ENCODE measurements at places on chromosomes 5 and 9.
A peak's percentile ranks its signal among the peaks of the same experiment; 100 is the strongest.

DNA sequence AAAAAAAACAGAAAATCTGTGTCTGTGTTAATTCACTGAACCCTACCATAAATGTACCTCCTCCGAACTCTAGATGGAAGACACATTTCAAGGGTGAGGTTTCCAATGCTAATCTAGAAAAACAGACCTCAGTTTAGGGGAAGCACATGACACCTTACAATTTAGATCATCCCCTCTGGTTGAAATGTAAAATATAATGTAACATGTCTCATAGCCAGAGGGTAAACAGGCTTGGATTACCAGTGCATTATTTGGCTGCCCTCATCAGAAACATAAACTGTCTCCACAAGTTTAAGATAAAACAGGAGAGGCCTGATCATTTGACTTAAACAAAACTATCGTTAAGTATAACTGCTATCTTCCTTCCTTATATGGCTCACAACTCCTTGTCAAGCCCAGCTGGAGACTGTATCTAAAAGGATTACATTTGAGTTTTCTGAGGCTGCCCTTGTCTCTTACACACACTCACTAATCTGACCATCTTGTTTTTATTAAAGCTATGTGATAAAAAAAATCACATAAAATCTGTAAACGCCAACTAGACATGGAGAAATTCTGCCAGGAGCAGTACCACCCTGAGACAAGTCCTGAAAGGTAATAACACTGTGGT lies 105.7 kb downstream of the LURAP1L start:
- DNase-seq, result no peak

DNA sequence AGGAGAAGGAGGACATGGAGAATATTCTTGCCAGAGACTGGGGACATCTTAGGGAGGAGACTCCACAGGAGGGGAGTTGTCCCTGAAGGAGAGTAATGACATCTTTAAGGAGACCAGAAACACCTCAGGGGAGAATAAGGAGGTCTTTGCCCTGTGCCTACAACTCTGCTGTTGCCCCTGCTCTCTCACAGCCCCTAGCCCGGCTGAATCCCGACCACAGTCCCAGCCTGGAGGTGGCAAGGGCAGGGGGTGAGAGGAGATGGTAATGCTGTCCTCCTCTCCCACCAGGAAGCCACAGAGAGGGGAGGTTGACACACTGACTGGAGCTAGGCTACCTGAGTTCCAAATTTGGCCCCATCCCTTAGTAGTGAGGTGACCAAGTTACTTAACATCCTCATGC lies 30.2 kb upstream of the ENHO start:
- DNase-seq, result no peak

DNA sequence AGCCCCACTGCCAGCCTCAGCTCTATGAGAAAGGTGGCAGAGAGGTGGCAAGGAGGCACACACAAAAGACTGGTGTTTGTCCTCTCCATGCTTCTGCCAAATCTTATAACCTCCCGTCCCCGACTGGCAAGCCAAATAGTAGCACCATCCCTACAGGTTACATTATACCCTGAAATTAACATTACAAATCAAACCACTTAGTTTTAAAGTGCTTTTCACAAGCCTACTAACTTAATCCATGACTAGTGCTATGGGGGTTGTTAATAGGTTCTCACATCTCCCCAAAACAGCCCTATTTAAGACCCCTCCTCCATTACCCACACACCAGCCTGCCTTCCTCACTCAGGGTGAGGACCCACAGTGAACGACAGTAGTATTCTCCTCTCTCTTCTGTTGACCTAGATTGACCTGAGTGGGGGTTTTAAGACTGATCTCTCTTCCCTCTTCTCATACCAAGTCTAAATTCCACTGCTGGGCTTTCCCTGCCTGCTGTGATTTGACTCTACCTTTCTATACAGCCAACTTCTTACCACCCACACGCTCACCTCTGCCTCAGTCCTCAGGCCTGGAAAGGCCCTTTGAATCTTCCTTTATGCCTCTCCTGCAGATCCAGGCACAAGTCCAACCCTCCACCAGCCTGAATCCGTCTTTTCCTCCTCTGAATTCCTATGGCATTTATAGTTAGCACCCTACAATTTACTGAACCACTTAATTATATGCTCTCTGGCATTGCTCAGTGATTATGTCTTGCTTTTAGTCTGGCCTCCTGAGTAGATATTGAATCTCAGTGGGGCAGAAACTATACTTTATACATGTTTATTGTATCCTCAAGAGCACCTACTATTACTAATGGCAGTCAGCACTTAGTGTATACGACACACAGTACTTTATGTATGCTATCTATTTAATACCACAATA lies 116.1 kb downstream of the TMEM174 start:
- DNase-seq, result no peak

- DNase-seq, result no peak
Observed at GRCh38 chr5:78610163-78610583, 38.4 kb downstream of the LHFPL2 start.

DNA sequence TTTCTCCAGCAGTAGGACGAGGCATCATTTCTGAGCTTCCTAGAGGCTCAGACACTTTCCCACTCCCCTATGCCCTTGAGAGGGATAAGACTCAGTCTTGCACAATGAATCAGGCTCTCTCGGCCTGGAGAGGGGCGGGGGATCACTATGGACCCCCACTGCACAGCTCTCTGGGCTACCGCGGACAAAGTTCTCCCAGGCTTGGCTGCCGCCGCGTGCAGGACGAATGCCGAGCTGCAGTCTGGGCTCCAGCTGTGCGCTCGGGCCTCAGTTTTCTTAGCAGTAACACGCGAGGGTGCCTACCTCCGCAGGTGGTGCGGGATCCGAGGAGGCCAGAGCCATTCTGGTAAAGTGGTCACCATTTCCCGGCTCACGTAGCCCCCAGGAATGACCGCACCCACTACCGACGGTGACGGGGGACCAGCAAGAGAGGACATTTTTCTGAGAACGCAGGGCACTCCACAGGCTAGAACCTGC lies 3.4 kb upstream of the MYORG start:
- DNase-seq, result no peak

- no peak for DNase-seq
Observed at GRCh38 chr9:114743446-114743845, 61.5 kb upstream of the TEX48 start.

DNA sequence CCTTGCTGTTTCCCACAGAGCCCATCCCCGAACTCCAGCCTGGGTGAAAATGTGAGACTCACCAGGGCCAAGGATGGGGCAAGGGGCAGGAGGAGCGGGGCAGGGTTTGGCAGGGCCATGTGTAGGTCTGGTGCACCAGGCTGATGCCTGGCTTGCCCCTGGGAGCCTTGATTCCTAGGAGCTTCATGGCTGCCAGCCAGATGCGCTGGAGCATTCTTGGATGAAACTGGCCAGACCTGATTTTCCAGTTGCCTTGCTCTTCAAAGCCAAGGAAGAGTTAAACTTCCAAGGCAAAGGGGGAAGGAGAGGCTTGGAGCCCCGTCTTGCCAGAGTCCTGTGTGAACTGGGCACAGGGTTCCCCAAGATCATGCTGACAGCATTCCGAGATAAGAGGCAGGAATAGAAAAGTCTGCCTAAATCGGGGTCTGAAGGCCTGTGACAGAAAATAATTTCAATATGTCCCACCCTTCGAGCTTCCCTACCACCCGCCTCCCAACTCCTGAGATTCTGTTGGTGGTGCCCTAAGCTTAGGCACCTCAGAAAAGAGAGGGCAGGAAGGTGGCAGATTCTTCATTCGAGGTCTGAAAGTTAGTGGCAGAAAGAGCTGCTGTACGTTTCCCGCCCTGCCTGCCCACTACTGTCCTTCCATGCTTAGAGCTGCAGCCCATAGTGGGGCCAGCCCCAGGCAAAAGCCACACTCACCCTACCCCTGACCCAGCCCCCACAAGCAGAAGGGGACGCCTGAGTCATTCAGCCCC lies 20.4 kb downstream of the FAT2 start:
- no peak for DNase-seq

- no peak for DNase-seq
Observed at GRCh38 chr5:83256091-83256780, 178.9 kb downstream of the XRCC4 start.

GRCh38 chr5:131379723-131380122 lies 115.9 kb downstream of the CDC42SE2 start:
- DNase-seq, result peak; percentile 68

DNA sequence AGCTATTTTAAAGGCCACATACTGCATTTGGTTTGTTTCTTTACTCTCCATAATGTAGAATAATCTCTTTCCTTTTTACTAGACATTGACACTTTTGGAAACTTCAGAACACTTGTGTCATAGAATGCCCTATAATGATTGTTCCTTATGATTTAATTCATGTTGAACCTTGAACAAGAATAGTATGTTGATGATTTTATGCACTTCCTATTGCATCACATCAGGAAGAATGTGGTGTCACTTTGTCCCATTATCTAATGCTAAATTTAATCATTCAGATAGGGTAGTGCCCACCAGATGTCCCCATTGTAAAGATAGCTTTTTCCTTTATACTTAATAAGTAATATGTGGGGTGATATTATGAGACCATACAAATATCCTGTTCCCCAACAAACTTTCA lies 19.4 kb upstream of the DEPDC1B start:
- no peak for DNase-seq
